Ecto neural progenitor cell (in vitro differentiated cells): ENCODE measurements at places on chromosomes 13 and 19.
A peak's percentile ranks its signal among the peaks of the same experiment; 100 is the strongest.

DNA sequence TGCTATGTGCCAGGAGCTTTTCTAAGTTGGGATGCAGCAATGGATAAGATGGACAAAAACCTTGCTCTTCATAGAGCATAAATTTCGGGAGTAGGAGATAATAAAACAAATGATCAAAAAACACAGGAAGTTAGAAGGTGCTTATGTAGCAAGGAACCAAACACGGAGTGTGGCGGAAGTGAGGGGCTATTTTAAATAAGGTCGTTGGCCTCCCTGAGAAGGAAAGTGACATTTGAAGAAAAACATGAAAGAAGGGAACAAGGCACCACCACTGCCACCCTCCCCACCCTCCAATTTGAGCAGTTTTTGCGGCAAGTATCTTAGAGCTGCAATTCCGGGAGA, 3.2 kb upstream of the GSX1 start:
- DNase-seq, result no peak

GRCh38 chr13:38713046-38713445, 26.2 kb downstream of the FREM2 start:
- no peak for DNase-seq

- peak; percentile 81 for DNase-seq
Observed at GRCh38 chr19:35704218-35704617, at the start of gene ZBTB32. TSS of gene ZBTB32 (plus strand) at chr19:35704558. CDS start at chr19:35714627, 10,069 bp downstream.

DNA sequence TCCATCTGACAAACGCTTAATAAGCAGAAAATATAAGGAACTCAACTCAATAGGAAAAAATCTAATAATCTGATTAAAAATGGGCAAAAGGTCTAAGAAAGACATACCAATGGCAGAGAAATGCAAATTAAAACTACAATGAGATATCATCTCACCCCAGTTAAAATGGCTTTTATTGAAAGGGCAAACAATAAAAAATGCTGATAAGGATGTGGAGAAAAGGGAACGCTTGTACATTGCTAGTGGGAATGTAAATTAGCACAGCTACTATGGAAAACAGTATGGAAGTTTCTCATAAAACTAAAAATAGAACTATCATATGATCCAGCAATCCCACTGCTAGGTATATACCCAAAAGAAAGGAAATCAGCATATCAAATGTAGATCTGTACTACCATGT, 508.8 kb upstream of the GPC6 start:
- DNase-seq, result no peak

DNA sequence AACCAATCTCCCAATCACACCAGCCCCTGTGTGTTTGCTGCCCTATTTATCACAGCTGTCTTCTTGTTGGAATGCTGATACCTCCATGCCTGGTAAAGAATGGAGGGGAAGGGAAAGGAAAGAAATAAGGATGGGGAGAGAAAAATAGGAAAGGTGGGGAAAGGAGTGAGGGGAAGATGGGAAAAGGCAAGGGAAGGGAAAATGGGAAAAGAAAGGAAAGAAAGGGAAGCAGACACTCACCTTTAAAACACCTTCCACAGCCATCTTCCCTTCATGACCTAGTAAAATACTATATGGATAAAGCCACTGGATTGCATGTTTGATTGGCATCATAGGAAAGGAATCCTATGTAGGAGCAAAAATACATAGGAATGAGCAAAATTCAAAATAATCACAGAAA, 77.8 kb downstream of the VWA8 start:
- DNase-seq, result no peak

DNA sequence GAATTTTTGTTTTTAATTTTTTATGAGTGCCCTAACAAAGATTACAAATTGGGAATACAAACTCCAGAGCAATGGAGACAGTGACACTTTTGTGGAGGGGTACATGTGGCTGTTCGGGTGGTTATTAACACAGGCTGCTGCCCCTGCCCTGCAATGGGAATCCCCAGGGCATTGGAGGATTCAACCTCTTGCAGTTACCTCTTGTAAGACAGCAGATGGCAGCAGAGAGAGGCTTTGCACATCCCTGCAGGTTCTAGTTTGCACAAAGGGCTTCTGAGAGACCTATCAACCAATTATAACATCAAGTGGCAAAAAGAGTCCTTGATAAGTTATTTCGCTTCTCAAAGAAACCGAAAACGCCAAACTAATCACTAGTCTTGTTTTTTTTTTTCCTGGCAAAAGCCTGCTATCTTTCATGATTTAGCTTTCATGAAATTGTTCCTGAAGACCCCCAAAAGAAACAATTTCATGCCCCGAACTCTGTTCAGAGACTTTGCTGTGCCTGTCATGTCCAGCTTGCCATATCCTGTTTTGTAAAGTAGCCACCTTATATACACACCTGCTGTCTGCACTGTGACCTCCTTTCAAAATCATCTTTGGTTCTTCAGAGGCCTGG, 10.4 kb downstream of the GJB2 start:
- peak; percentile 68 for DNase-seq
